ENCODE measurements at places on chromosomes 16 and 17. TPM values are rescaled to one million over a fixed set of nuclear protein-coding genes. Genes with fewer than 3 reads are reported as not detected.

The MYL11 gene
- total RNA-seq: not detected

The CDRT4 gene
- 1.5 TPM for total RNA-seq

The EVPL gene
- not detected for total RNA-seq

The CFAP52 gene
- 0.08 TPM for total RNA-seq

The PFAS gene
- 6.9 TPM for total RNA-seq

The SLX4 gene
- 2.5 TPM for total RNA-seq

The G6PC1 gene
- total RNA-seq: not detected

Data from smooth muscle cell of the coronary artery (primary cell).